Myocyte (in vitro differentiated cells): ENCODE measurements at places on chromosomes 1 and 21.

- no peak for DNase-seq
Observed at GRCh38 chr1:246004301-246004700, 502.8 kb downstream of the SMYD3 start.

GRCh38 chr21:15050568-15051377, 14.0 kb downstream of the NRIP1 start:
- no peak for DNase-seq

DNA sequence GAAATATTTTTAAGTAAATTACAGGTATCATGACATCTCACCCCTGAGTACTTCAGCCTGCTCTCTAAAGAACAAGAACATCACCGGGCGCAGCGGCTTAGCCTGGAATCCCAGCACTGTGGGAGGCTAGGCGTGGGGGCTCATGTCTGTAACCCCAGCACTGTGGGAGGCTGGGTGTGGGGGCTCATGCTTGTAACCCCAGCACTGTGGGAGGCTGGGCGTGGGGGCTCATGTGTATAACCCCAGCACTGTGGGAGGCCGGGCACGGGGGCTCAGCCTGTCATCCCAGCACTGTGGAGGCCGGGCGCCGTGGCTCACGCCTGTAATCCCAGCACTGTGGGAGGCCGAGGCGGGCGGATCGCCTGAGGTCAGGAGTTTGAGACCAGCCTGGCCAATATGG, 7.7 kb upstream of the CDK11B start:
- DNase-seq = no peak

GRCh38 chr1:236677641-236678235, 8.6 kb upstream of the ACTN2 start:
- DNase-seq = peak; percentile 50

DNA sequence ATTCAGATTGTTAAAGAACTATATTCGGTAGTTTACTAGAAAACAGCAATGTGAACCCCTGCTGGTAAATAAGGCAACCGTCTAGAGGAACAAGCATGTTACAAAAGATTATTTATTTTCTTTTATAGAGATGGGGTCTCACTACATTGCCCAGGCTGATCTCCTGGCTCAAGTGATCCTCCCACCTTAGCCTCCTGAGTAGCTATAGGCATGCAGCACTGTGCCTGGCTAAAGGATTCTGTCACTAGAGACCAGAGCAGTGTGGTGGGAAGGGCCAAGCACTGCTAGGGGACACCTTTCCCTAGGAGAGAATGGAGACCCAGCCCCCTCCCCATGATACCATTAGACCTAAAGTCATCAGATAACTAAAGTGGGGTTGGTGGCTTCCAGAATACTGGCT, 28.9 kb downstream of the SLC27A3 start:
- DNase-seq = no peak

DNA sequence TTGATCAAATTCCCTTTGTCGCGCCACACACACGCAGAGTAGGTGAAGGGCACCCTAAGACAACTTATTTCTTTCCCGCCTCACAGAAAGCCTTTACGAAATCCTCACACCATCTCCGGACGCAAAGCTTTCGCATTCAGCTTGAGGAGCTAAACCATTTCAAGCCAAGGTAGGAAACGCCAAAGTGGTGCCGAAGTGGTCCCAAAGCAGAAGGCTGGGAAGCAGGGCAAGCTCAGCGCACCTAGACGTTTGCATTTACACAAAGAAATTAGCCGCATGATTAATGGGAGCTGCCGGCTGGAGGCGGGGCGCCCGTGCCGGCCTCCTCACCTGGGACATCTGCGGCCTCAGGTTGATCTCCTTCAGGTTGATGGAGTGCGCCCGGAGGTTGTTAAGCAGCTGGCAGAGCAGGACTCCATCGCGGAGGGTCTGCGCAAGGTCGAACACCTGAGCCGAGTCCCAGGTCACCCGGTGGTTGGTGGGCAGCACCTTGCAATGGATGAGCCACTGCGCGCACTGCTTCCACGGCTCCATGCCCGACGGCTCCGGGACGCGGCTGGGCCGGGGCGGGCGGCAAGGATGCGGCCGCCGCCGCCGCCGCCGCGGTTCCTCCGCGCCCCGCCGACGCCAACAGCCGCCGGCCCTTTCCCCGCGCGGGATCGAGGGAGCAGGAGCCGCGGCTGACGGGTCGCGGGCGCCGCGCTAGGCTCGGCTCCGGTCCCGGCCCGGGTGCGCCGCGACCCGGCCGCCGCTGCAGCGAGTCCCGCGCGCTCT, 457 bp downstream of the VAV3 start:
- DNase-seq = no peak

DNA sequence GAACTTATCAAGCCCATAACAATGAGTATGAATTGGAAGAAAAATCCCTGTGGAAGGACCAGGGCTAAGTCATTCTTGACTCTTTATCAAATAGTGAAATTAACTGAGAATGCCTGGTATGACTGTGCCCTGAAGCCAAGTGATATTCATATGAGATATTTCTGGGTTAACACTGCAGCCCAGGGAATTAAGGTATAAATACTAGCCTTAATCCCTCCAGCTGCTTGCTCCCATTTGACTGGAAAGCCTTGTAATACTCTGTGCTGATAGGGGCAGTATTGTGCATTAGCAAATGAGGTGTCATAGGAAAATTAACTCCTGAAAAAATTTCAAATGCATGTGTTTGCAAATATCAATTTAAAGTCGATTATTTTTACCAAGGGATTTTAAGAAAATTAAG, 568.8 kb downstream of the LMO4 start:
- peak; percentile 23 for DNase-seq

- no peak for DNase-seq
Observed at GRCh38 chr1:162550925-162551324, 10.6 kb upstream of the UAP1 start.

- no peak for DNase-seq
Observed at GRCh38 chr1:29436181-29436785, 200.0 kb downstream of the PTPRU start.

DNA sequence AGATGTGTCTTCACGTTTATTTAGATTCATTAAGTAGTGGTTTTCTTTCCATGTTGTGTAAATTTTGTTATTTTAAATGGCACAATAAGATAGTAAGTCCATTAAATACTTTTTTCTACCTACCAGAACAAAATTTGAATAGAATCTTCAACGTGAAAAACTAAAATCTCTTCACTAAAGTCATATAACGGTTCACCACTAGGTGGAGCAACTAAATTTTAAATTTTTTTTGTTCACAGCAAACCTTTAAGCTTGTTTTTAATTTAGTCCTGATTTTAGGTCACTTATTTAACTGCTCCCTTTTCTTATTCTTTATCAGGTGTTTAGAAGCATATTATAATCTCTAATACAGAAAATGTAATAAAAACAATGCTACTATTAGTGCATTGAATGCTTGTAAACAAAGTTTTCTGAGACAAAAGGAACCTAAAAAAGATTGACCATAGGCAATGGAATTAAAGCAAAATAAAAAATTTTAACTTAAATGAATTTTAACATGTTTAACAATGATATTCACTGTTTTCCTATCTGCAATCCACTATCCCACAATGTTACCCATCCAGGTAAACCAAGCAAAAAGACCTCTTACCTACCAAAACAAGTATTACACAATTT, 28.3 kb upstream of the PKN2 start:
- peak; percentile 42 for DNase-seq

GRCh38 chr1:41537788-41538351, 53.4 kb upstream of the EDN2 start:
- peak; percentile 80 for DNase-seq

DNA sequence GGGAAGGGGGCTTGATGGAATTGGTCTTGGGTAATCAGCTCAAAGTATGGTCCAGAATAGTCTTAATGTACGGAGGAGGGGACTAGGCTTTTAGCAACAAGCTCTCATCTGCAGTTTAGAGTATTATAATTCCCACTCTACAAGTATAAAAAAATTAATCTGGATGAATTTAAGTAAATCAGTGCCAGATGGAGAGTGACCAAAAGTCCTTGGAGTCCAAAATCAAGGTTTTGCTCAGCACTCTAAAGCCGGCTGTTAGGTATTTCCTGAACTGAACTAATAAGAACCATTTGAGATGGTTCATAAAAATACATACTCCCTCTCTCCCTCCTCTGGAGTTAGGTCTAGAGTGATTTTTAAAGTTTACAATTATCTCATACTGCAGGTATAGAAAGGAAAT, 23.7 kb downstream of the GLUL start:
- no peak for DNase-seq
